NCI-H345 (cell line): ENCODE measurements at places on chromosomes 6 and 20.

GRCh38 chr20:2771631-2772080, 28.8 kb downstream of the CPXM1 start:
- DNase-seq, result no peak

DNA sequence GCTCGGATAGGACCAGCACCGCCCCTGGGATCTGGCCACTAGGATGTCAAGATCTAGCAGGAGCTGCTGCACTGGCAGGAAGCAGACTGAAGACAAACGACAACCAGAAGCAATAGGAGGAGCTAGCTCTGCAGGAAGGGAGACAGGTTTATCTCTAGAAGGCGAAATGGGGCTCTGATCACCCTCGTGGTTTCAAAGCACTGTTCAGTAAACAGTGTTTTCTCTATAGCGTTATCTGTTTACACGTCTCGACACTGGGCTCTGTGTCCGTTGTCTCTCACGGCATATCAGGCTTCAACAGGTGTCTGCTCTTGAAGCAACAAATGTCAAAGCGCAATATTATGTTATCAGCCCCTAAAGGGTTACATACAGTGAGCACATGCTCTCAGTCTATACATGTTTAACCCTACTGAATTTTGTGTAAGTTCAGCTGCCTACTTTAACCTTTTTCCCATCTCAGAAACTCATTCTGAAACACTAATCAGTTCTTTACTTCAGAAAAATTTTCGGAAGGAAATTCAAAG, 23.8 kb downstream of the TMEM14B start:
- DNase-seq, result no peak

- DNase-seq, result no peak
These were observed 106.1 kb upstream of the AGPAT4 start for GRCh38 chr6:161379834-161380582.

DNA sequence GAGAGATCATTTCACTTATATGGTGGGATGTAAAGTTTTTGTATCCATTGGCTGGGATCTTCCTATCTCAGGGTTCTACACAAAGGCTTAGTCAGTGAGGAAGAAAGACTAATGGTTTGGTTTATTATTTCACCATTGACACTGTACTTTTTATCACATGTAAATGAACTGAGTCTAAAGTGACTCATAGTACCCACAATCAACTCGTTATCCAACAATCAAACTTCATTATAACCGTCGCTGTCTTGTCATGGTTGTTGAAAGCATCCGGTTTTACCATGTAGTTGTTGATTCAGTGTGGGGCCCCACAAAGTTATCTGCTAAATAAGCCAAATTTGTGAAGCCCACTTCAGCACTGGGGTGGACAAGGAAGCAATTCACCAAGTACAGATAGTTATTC, 55.8 kb upstream of the MTRF1L start:
- no peak for DNase-seq

- no peak for DNase-seq
These were observed 14.7 kb upstream of the ASXL1 start for GRCh38 chr20:32343439-32343838.
